Stimulated activated CD8-positive, alpha-beta memory T cell treated with anti-CD3 and anti-CD28 coated beads, Interleukin-7, amount 100 ng/mL, for 48 hours (primary cell): ENCODE measurements at places on chromosomes 6 and 20.

- no peak for DNase-seq
Measured at GRCh38 chr6:165729307-165729936, 66.4 kb upstream of the PDE10A start.

- no peak for DNase-seq
Measured at GRCh38 chr20:4810426-4811019, 88.8 kb downstream of the PRND start.

GRCh38 chr20:46642969-46643343 lies 8.3 kb downstream of the SLC13A3 start:
- no peak for DNase-seq

DNA sequence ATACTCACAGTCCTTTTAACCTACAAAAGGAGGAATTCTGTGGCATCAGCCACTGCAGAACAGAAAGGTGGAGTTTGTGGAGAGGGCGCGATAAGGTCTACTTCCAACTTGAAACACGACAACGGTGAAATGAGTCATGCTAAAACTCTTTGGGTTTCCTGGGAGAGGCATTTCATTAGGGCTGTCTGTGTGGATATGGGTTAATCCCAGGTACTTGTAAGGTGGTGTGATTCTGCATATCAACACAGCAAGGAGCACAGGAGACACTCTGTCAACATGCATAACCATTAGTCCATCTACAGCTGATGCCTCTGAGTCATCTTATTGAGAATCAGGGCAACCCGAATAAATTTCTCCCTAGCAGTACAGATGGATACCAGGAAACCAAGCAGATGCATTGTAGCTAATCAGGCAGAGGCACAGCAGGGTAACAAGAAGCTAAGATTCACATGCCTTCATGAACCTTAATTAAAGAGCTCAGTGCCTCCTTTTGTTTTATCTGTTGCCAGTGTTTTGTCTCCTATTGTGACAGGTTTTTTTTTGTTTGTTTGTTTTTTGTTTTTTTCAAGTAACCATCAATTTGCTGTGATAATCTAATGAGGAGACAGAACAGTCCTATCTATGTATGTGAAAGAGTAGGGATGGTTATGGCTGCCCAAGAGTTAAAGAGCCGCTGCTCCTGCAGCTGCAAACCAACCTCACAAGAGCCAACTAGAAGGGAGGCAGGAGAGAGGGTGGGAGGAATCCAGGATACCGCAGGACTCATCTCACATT lies 315.8 kb upstream of the SOX4 start:
- DNase-seq = no peak

DNA sequence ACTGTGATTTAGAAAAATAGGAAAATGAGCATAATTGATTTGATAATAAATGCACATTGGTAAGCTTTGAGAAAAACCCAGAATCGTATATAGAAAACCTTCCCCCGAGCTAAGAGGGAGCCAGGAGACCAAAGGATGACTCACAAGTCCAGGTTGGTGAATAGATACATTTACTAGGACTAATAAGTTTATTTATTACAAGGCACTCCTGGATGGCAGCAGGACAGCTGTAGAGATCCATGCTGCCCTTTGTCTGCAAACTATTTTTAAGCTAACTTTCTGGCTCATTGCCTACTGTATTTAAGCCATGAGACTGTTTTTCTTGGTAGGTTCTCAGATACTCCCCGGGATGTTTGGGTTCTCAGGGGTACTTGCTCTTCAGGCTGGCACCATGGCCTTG lies 13.4 kb downstream of the CASP8AP2 start:
- DNase-seq = no peak

GRCh38 chr6:2665146-2666070 lies 85.3 kb downstream of the MYLK4 start:
- no peak for DNase-seq

DNA sequence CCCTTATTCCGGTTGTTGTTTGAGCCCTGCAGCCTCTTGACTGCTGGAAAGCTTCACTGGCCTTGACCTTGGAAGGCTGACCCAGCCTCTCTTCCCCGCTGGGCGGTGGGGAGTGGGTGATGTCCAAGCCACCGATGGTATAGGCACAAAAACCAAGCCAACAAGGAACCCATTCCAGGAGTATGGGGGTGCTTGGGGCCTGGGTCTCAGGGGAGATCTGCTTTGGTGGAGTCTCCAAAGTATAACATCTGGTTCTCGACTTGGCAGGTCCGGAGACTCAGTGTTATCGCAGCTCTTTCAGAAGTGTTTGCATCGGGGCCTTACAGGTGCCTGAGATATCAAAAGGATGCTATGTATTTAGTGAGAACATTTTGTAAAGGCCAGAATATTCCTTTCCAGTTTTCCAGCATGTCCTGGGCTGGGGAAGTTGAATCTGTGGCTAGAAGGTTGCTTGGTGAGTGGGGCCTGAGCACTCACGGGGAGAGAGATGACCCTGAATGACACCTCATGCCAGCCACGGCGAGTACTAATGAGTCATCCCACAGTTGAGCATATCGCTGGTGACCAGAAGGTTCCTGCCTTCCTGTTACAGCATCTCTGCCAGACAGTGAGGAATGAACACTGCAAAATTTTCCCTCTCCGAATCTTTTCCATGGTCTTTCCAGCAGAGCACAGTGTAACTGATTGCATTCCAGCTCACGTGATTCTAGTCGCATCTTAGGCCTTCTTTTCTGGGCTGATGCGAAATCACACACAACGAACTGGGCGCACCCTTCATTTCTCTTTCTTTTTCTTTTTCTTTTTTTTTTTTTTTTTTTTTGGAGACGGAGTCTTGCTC lies 133.9 kb downstream of the ZDHHC14 start:
- no peak for DNase-seq

DNA sequence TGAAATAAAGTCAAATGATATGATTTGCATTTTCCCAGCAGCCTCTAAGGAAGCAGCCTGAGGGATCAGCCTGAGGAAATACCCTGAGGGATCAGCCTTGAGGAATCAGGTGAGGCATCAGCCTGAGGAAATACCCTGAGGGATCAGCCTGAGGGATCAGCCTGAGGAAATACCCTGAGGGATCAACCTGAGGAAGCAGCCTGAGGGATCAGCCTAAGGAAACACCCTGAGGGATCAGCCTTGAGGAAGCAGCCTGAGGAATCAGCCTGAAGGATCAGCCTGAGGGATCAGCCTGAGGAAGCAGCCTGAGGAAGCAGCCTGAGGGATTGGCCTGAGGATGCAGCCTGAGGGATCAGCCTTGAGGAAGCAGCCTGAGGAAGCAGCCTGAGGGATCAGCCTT lies 669.7 kb upstream of the AGPAT4 start:
- DNase-seq = no peak

DNA sequence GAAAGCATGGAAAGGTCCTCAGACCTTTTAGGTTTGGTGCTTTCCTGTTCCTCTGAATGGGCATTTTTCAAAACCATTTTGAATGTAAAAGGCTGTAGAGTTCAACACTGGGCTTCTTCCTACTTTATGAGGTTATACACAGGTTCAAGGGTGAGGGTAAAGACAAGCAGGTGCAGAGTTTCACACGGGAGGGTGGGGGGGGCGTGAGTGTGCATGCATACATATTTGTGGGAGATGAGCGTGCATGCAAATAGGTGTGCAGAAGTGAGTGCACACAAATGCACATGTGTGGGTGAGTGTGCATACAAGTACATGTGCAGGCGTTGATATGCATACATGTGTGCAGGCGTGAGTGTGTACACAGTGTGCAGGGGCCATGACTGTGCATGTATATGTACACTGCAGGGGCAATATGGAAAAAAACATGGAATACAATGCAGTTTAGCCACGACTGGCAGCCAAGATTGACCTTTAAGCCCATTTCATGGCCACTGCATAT lies 183.1 kb downstream of the GMPR start:
- DNase-seq = no peak

DNA sequence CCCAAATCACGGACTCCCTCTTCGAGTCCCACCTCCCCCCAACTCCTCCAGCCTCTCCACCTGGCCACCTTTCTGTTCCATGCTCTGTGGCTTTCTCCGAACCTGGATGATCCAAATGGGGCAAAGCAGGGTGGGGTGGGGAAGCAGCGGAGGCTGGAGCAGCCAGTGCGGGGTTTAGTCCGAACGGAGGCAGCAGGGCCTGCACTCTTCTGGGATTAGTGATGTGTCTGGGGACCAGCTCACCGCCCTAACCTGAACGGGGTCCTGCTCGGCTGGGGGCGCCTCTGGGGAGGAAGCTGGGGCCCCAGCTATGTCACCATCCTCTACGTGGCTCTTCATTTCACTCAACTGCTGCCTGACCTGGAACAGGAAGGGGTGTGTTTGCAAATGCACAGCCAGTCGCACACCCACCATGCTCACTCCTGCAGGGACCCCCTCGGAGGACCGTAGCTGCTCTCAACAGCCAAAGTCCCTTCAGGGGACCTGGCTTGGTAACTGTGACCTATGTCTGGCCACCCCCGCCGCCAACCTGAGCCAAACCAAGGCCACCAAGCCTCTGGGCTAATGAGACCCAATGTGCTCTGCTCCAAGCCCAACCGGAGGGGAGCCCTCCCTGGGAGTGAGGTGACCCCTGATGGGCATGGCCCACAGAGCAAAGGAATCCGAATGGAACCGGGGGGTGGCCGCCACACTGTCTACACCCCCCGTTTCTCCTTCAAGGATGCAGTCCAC lies 46.8 kb downstream of the DSTN start:
- DNase-seq = no peak

DNA sequence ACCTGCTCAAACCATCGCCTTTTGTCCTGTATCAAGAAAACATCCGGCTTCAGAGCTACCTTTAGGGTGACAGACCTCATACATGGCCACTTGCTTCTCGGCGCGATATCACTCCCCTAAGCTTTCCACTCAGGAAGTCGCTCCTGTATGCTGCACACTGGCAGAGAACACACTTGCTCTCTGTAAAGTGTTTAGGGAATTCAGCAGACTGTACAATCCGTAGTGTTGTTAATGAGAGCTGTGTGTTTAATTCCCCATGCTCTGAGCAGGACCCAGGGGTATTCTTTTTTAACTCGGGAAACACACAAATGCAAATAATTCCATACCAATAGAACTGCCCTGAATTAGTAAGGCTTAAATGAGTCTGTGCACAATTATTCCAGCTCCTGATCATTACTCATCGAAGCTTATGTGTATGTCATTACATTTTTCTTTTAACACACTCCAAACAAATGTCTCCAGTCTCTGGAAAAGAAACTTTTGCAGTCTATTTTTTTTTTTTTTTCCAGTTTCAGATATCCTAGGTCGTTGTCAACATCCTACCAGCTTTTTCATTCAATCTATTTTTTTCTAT lies 338.7 kb upstream of the ARID1B start:
- DNase-seq = no peak

- DNase-seq = no peak
Measured at GRCh38 chr6:34729631-34730470, 27.5 kb upstream of the SNRPC start.

DNA sequence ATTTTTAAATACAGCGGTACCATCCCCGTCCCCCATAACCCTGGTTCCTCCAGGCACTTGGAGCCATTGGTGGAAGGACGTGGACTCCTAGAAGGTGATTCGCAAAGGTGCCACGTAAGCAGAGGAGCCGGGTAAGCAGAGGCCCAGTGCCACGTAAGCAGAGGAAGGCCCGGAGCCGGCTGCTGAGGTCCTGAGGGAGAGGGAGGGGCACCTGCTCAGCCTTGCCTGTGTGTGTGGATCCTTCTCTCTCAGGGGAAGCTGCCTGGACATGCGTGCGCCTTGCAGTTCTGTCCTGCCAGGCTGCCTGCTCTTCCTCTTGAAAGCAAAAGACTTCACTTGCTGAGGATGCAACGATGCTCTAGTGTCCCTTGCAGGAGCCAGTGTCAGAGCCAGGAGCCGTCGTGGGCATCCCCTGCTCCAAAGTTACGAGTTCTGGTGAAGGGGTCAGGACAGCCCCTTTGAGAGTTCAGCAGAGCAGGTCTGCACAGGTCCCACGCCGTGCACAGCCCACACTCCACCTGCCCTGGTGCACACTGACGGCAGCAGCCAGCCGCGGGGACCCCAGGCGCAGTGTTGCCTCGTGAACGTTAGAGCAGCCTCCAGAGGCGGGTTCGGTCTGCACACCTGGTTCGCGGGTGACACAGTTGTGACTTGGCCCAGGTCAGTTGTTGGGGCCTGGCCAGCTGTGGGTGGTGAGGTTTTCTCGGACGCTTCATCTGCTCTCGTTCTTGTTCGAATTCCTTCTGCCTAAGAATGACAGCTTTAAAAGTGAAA lies 1.9 kb upstream of the NKAIN4 start:
- DNase-seq = no peak

- DNase-seq = no peak
Measured at GRCh38 chr20:41458761-41459160, 92.1 kb upstream of the EMILIN3 start.

GRCh38 chr6:111552958-111553357 lies 52.7 kb downstream of the TRAF3IP2 start:
- DNase-seq = no peak

DNA sequence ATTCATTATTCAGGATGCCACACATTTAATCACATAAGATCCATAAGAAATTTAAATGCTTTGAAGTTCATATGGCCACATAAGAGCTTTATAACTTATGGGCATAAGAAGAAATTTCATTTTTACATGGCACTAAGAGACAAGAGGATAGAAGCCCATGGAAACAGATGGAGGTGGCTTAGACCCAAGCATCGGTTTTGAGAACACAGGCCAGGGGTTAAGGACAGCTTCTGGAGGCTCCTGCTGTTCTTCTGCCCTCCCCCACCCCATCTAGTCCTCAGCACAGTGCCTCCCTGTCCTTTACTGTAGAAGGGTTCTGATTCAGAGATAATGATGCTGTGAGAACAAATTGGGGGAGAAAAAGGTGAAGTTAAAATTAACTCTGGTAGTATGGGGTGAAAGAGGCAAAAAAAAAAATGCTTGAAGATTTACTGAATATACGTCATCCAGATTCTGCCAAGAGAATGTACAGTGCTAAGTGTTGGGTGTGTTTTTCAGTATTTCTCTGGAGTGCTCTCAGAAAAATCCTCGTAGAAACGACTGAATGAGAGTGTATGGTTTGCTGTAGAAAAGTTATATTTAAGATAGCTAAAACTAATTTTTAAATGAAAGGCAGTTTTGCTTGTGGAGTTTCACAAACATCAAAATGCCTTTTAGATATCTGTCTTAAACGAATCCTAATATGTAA lies 539.7 kb downstream of the QKI start:
- DNase-seq = no peak

GRCh38 chr20:47118206-47118605 lies 223.6 kb downstream of the EYA2 start:
- DNase-seq = no peak

DNA sequence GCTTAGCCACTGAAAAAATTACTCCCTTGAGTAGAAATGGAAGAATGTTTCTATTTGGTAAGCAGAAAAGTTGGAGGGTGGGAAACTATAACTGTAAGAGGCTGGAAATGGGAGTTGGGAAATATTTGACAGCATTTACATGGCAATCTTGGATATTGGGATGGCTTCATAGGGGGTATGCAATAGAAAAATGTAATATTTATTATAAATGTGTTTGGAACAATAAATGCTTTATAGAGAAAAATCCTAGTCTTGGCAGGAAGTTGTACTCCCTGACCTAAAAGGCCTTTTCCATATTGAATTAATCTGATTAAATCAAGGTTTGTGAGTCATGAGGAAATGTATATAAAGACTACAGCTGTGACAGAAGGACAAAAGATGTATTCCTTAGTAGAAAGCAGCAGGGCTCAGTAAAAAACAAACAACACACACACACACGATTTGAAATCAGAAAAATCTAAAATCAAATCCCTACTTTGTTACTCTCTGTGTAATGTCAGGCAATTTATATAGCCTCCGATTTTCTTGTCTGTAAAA lies 272.3 kb downstream of the CD109 start:
- DNase-seq = no peak

GRCh38 chr6:165552248-165552736 lies 110.7 kb downstream of the PDE10A start:
- DNase-seq = no peak
